ENCODE measurements at places on chromosomes 2 and 18.

GRCh38 chr2:134338208-134338607 is 84.3 kb downstream of the MGAT5 start:
- DNase-seq = no peak

DNA sequence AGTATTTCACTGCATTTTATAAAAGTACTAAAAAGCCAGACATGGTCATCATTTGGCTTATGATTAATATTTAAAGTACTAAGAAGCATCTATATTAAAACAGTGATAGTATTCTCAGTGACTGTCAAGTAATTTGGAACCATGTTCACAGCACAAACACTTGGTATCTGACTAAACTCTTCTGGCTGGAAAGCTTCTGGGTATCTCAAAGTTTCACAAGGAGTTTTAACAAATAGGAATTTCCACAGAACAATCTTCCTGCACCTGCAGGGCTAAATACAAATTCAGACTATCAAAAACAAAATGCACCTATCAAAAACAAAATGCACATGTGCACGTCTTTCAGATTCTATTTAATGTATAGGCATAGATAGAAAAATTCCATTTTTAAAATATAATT is 158.8 kb downstream of the L3MBTL4 start:
- no peak for DNase-seq

DNA sequence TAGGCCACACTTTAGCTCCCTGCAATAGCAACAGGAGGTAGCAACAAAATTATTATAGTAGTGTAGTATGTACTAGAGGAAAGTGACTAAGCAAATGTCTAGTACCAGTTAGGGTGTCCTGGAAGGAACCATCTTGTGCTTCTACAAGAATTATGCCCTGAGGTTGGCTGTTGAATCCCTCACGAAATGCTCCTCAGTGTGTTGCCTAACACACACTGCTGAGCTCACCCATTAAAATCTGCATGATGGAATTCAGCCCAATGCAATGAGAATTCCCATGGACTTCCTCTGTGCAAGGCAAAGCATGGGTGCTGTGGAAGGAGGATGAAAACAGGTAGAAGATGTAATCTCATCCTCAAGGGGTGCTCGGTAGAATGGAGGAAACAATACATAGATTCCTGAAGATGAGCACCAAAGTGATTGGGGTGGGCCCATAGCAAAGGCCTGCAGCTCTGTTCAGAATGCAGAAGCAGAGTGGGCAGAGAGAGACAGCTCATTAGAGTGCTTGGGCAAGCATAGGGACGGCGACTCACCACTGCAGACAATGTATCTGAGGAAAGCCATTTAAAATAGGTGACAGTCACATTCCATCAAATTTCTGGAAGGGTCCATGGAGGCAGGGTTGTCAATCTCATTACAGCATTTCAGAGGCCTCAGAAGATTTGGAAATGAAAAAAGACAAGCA is 1.2 kb upstream of the UGT1A7 start:
- DNase-seq = no peak

- no peak for DNase-seq
Measured at GRCh38 chr2:61045226-61045625, 20.4 kb upstream of the SANBR start.

DNA sequence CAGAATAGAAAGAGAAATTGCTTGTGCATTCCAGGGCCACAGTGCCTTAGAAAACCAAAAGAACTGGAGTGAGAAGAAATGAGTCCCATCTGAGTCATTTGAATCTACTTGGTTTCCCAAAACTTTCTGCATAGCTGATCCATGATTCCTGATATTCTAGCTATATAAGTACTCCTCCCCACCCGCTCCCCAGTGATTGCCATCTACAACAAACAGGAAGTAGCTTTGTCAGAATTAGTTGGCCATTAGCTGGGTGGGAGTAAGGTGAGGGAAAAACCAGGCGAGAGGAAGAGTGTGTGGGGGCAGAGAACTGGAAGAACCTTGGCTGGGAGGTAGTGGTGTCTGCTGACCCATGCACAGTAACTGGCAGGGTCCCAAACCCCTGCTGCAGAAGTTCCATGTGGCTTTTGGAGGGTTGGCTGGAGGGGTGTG is 122.1 kb downstream of the ACAA2 start:
- no peak for DNase-seq

GRCh38 chr2:161976917-161977316 is 97.1 kb downstream of the DPP4 start:
- no peak for DNase-seq

- DNase-seq = no peak
Measured at GRCh38 chr2:150371044-150371818, 116.2 kb downstream of the RND3 start.

DNA sequence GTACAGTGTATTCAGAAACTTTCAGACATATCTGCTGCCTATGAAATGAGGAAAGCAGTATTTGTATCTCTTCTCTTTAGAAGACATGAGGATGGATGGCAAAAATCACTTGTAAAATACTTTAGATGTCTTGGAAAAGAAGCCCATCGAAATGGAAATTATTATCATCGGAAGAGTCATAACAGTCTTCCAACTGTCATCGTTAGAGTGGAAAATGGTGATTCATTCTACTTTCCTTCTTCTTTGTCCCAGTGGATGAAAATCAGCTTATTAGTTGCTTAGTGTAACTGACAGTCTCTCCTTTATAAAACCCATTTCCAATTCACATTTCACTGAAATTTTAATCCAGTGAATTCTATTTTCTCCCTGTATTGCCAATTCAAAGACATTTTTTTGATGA is 1323.7 kb upstream of the PIK3C3 start:
- DNase-seq = no peak

DNA sequence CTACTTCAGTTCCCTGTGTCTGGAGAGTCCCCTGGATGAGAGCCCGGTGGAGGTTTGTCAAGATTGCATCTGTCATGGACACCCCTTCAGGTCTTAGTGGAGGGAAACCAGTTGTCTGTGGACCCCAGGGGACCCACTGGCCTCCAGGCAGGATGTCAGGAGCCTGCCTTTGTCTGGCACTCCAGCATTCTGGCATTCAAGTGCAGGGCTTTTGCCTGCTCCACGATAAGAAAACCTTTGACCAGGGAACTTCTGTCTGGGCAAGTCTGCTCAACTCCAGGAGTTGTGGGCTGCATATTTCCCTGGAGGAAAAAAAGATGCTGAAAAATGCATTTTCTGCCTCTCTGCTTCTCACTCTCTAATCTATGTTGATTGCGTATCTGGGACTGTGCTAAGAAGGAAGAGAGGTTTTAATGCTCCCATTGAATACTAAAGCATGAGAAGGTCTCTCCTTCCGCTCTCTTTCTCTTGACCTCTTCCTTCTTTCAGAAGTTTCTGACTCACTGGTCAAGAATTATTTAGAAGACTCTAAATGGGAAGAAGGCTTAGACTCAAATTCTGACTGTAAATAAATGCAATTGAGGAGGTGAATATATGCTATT is 104.5 kb downstream of the MMADHC start:
- no peak for DNase-seq

DNA sequence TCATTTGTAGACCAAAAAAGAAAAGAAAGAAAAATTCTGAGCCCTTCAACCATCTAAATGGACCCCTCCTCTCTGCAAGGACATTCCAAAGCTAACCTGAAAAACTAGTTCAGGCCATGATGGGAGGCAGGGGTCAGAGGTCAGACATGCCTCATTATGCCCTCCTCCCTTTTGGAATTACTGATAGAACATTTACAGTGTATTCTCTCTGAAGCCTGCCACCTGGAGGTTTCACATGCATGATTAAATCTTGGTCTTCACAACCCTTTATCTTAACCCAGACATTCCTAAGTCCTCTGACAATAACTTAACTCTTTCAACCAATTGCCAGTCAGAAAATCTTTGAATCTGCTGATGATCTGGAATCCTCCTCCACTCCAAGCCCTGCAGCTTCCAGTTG is 86.0 kb downstream of the SPP2 start:
- no peak for DNase-seq

- no peak for DNase-seq
Measured at GRCh38 chr2:193693758-193694157, 1499.0 kb upstream of the TMEFF2 start.

- DNase-seq = no peak
Measured at GRCh38 chr2:42340045-42340937, 20.7 kb downstream of the COX7A2L start.

DNA sequence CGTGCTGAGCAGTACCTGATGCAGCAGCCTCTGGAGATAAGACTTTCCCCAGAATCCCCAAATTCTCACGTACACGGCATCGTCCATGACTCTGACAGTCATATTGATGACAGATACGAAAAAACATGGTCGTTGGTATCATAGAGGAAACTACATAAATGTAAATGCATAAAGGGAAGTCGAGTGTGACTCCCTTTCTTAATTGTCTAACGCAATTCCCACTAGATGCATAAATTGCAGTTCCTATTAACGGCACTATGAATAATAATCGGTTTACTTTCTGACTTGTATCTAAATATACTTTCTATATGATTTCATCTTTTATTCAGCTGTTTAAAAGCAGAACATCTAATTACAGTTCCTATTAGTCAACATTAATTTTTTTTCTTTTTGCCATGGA is 322.6 kb upstream of the REV1 start:
- no peak for DNase-seq

- DNase-seq = no peak
Measured at GRCh38 chr2:72605836-72606442, 219.9 kb downstream of the EXOC6B start.

DNA sequence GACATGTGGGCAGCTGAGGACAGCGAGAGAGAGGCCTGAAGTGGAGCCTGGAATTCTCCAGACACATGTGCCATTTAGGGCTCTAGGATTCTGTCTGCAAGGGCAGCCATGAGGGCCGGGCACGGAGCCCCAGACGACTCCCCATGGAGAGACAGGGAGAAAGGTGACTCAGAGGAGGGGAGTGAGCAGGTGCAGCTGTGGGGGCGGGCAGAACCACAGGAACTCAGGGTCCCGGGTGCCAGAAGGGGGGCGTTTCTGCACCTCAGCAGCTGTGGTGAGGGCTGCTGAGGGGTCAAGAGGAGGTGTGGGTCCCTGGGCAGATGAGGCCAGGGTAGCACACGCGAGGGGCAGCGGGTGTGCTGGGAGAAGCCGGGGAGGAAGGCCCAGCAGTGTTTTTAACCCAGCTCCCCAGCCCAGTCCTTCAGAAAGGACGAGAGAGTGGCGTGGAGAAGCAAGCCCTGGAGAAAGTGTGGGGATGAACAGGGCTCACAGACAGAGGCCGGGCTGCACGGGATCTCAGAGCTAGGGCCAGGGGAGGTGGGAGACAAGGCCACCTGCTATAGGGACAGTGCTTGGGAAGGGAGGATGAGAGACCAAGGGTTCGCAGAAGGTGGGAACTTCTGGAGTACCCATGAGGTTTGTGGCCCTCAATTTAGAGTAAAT is 7.6 kb downstream of the GPR17 start:
- no peak for DNase-seq

DNA sequence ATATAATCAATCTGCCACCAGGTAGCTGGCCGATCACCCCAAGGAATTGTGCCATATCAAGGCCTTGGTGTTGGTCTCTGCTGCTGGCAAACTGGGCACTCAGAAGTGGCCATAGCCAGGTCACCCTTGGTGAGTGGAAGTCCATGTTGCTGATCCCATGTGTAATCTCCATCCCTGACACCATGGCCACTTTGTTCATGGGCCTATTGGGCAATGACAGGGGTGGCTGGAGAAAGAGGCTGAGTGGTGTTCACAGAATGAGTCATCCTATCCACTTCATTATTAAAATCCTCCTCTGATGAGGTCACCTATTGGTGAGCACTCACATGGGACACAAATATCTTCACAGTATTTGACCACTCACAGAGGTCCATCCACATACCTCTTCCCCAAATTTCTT is 26.7 kb upstream of the CD226 start:
- DNase-seq = no peak

GRCh38 chr2:133516405-133517026 is 51.7 kb downstream of the NCKAP5 start:
- DNase-seq = no peak

DNA sequence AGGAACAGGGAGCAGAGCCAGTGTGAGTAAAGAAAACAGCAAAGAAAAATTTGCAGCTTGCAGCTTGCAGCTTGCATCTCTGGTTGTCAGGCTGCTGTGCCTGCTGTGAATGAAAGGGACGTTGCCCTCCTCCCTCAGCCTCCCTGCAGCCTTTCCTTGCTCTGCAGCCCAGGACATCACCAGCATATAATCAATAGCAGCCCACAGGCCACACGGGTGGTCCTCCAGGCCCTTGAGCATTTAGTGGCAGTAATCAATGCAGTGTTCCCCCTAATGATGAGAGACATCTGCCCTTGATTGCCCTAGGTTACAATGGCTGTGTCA is 122.2 kb upstream of the TACR1 start:
- DNase-seq = no peak

GRCh38 chr18:59141294-59142068 is 1.8 kb downstream of the SEC11C start:
- no peak for DNase-seq

GRCh38 chr2:235810252-235810651 is 316.4 kb downstream of the AGAP1 start:
- DNase-seq = no peak

DNA sequence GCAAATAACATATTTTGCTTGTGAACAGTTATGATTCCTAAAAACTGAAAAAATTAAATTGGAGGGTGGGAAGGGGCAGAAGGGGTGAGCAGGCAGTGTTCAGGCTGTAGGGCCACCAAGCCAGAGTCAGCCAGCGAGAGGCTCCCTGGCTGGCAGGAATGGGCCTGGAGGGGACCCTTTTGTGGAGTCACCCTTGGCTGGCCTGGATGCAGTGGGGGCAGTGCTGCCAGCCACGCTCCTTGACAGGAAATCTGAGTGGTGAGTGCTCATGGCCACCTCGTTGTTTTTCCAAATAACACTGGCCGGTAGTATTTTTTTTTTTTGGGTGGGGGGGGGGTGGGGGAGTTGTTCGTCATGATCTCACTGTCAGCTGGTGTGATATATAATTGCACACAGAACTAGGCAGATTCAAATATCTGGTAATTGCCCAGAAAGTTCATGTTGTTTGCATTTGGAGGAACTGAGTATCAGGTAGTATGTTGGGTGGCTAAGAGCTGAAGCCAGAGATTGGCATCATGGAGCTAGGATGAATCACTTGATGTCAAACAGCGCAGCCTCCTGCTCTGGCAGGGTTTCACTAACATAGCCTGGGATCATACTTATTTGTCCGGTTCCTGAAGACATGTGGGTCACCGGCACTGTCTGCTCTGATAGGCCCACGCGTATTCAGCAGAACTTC is 160.0 kb downstream of the PTGR3 start:
- DNase-seq = no peak

- no peak for DNase-seq
Measured at GRCh38 chr2:233115121-233115520, 55.0 kb downstream of the INPP5D start.

GRCh38 chr18:49814147-49814499 is 790 bp upstream of the ACAA2 start:
- no peak for DNase-seq

DNA sequence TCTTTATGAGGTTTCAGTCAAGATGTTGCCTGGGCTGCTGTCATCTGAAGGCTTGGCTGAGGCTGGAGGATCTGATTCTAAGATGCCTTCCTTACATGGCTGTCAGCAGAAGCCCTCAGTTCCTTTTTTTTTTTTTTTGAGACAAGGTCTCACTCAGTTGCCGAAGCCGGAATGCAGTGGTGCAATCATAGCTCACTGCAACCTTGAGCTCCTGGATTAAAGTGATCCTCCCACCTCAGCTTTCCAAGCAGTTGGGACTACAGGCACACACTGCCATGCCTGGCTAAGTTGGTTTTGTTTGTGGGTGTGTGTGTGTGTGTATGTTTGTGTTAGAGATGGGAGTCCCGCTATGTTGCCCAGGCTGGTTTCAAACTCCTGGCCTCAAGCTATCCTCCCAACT is 13.1 kb upstream of the SLC35F5 start:
- DNase-seq = no peak

- no peak for DNase-seq
Measured at GRCh38 chr2:132605236-132606180, 64.5 kb downstream of the LYPD1 start.

Data from DMS 273 treated with DMSO at 0.1 percent for 48 hours (cell line).